ENCODE measurements at places on chromosomes 5 and 9. TPM values are rescaled to one million over a fixed set of nuclear protein-coding genes. Genes with fewer than 3 reads are reported as not detected.

The BRD8 gene
- total RNA-seq = 43.0 TPM

The SIT1 gene
- total RNA-seq = not detected

The MYO10 gene
- total RNA-seq = 33.6 TPM

The PIP5KL1 gene
- total RNA-seq = 3.5 TPM

The BAAT gene
- total RNA-seq = not detected

The PMPCA gene
- total RNA-seq = 30.7 TPM

The PCDHB14 gene
- 0.63 TPM for total RNA-seq

The COL23A1 gene
- under 0.01 TPM for total RNA-seq

The SPRY4 gene
- total RNA-seq = 3.0 TPM

The ZNF483 gene
- 1.9 TPM for total RNA-seq

The PCDHGB6 gene
- total RNA-seq = 3.7 TPM

The PCDHGA2 gene
- 4.9 TPM for total RNA-seq

The FGD3 gene
- not detected for total RNA-seq

The LCN9 gene
- total RNA-seq = not detected

The TMEM252 gene
- total RNA-seq = not detected

Data from bronchial smooth muscle cell (primary cell).